ENCODE measurements at places on chromosomes 3 and 15.

- DNase-seq = no peak
Observed at GRCh38 chr3:172803489-172803888, 53.0 kb downstream of the ECT2 start.

DNA sequence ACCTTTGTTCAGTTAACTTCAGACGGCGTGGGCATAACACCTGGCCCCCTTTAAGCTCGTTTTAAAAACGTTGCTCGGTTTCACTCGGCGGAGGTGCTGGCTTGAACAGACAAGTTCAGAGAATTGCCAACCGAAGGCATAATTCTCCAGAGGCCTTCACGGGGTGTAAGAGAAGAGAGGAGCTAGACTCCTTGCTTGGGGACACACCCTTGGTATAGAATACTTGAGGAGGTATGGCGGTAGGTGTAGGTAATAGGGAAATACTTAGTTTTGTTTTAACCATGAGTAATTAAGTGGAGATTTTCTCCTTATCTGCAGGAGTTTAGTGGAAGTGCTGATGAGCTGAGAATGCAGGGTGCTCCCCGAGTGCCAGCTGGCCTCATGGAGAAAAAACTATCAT lies 921 bp downstream of the FBXL2 start:
- no peak for DNase-seq

GRCh38 chr3:150483226-150483625 lies 63.1 kb downstream of the SERP1 start:
- no peak for DNase-seq

GRCh38 chr3:134357914-134358811 lies 16.1 kb downstream of the AMOTL2 start:
- no peak for DNase-seq

DNA sequence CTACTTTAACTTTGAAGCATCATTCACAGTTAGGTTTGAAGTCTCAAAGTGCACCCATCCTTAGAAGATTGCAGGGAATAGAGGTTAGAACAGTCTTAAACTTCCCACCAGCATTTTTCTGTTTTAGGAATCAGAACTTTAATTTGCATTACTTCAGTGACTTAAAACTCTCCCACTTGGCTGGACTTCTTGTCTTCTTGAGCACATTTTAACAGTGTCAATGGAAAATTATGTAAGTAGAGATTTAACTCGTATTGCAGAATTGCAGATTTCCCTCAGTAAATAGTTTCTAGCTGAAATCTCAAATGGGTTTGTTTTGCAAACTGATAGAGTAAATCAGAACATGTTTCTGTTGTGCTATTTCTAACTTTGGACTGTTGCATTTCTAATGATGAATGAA lies 369.6 kb downstream of the OTOL1 start:
- no peak for DNase-seq

GRCh38 chr15:80637747-80638146 lies 57.4 kb upstream of the ABHD17C start:
- no peak for DNase-seq

DNA sequence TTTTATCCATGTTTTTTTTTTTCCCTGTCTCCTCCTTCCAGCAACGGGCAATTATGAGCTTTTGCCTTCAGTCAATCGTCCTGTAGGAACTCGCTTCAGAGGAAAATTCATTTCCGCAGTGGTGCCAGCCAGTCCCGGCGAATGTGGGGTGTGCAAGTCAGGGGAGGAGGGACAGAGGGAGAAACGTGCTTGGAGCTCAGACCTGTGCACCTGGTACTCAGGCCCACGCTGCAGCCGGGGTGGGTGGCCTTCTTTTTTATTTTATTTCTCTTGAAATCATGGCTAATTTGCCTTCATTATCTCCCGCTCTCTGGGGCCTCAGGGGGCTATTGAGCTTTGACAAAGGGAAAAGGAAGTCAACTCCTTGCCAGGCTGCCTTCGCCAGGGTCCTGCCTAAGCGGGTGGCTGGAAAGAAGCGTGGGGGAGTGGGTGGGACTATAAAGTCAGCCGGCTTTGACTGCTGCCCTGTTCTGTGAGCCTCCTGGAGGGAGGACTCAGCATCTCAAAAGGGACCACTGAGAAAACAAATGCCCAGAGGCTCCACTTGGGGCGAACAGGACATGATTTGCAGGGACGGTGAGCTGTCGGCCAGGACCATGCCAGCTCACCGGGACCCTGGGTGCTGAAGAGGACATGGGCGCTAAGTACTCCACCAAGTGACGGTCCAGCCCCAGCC lies 5.5 kb downstream of the GRIP2 start:
- DNase-seq = no peak

DNA sequence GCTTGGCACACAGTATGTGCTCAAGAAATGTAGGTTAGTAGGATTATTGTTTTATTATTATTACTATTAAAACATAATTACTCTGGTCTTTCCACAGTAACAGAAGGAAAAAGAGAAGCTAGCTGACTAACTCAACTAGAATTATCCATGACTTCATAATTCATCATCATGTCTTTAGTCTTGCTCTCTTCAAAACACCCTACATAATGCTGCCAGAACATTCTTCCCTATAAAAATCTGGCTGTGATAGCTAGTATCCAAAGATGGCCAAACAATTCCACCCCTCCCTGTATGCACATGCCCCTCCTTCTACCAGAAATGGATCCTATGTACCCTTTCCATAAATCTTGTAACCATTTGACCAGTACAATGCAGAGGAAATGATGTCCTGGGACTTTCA lies 48.8 kb upstream of the SRGAP3 start:
- no peak for DNase-seq

- DNase-seq = no peak
Observed at GRCh38 chr3:184608209-184608608, 46.6 kb downstream of the EPHB3 start.

GRCh38 chr3:57152151-57153143 lies 12.7 kb downstream of the IL17RD start:
- no peak for DNase-seq

GRCh38 chr15:68924866-68925560 lies 5.3 kb upstream of the SPESP1 start:
- DNase-seq = peak; percentile 64

GRCh38 chr3:45211466-45212094 lies 14.5 kb downstream of the TMEM158 start:
- DNase-seq = no peak

- no peak for DNase-seq
Observed at GRCh38 chr3:3927198-3927597, 128.0 kb downstream of the LRRN1 start.

- DNase-seq = no peak
Observed at GRCh38 chr15:67465196-67465952, 55.6 kb upstream of the C15orf61 start.

DNA sequence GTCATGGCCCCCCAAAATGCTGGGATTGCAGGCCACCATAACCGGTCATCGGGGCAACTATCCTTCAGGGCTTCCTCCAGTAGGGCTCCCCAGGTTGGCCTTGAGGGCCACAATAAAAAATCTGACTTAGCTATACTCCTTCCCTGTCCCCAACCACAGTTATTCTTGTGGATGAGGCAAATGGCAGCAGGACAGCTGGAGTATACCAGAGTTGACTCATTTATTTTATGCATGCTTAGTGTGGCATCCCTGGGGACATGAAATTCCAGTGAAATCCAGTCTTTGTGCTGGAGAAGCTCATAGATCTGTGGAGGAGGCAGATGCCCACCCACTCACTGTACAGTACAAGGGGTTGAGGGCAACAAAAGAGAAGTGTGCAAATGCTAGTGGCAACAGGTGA lies 109.5 kb downstream of the RORA start:
- no peak for DNase-seq

DNA sequence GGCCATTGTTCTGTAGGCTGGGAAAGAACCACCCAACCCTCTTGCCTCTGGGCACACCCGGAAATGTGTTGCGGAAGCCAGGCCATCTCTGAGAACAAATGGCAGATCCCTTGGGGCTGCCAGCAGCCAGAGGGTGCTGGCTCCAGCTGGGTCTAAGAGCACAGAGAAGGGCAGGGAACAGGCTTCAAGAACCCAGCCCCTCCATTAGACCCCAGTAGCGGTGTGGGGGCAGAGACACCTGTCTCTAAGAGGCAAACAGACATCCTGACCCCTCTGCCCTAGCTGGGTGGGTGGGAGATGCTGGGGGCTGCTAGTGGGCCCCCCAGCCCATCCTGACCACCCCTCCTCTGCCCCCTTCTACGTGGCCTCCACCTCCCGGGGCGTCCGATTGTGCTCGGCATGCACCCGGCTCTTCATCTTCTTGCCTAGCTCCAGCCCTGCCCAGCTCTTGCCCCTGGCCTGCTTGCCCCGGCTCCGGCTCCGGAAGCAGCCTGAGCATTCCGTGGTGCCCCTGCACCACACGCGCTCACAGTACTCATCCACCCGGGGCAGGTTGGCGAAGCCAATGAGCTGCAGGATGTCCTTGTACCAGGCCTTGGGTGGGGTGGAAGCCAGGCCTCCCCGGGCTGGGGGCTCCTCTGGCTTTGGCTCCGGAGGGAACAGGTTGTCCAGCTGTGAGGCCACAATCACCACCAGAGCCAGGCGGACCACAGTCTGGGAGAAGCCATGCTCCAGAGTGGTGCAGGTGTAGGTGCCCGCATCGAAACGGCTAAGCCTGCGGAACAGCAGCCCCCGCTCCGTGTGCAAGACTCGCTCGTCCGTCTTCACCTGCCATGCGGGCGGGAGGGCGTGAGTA lies 9.4 kb downstream of the SEMA3G start:
- DNase-seq = no peak

DNA sequence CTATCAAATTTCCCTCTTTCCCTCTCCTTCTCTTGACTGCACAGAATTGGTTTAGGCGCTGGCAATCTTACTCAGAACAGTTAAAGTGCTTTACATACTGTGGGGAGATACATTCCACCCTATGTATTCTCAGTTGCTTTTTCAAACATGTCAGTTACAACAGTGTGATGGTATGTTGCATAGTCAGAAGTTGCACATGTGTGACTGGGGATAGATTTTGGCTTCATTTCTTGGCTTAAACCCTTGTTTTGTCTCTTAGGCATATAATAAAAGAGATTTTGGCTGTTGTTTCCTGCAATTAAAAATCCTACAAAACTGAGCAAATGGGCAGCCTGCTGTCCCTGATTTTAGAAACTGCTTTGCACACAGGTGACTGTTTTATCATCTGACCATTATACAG lies 86.7 kb downstream of the PIK3R4 start:
- DNase-seq = no peak

DNA sequence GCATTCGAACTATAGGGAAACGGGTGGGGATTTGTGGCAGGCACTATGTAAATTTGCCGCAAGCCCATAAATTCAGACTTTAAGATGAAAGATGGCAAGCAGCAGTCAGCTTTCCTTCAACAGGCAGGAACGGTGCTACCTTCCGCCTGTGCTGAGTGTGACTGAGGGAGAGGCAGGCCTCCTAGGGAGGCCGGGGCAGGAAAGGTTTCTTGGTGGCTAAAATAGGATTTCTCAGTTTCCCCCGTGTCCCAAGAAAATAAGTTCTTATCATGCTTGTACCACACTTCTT lies 12.5 kb downstream of the FLNB start:
- no peak for DNase-seq

GRCh38 chr3:42247576-42248027 lies 18.4 kb downstream of the CCK start:
- peak; percentile 59 for DNase-seq

- no peak for DNase-seq
Observed at GRCh38 chr15:25759421-25759820, 103.7 kb downstream of the ATP10A start.

DNA sequence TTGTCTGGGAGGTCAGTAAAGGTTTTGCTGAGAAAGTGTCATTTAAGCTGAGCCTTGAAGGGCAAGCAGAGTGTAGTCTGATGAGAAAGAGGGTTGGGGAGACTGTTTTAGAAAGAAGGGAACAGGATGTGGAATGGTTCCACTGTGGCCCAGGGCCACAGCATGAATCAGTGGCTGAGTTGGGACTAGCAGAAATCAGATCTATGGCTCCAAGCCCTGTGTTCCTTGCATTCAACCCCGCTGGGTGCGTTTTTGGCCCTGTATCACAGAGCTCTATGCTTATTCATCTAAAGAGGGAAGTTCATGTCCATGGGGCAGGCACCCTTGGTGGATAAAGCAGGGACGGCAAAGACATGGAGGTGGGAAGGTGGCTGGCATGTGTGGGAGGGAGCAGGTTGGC lies 151.3 kb downstream of the CACNA1D start:
- no peak for DNase-seq

- DNase-seq = no peak
Observed at GRCh38 chr3:165770781-165771180, 66.4 kb downstream of the BCHE start.

DNA sequence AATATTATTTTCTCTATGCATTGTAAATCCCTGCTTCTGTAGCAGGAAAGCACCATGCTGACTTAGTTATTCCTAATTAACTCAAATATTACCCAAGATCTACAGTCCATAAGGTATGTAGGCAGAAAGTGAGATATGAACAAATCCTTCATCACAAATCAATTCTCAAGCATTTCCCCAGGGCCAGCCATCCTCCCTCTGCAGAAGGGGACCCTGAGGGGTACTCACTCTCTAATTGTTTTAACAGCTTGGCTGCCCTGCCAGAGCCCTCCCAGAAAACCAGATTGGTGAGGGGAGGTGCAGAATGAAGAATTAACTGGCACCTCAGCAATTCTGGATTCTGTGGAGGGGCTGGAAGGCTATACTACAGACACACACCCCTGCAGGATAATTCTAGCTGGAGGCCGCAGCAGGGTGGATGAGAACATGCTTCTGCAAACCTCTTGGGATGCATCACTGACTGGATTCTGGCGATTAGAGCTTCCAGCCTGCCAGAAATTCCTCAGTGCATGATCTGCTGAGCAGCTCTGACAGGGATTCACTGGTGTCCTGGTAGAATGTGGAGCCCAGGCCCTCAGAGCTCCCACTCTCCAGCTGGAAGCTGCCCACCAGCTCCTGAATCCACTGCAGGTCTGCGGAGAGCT lies 88.6 kb upstream of the HERC1 start:
- DNase-seq = no peak

DNA sequence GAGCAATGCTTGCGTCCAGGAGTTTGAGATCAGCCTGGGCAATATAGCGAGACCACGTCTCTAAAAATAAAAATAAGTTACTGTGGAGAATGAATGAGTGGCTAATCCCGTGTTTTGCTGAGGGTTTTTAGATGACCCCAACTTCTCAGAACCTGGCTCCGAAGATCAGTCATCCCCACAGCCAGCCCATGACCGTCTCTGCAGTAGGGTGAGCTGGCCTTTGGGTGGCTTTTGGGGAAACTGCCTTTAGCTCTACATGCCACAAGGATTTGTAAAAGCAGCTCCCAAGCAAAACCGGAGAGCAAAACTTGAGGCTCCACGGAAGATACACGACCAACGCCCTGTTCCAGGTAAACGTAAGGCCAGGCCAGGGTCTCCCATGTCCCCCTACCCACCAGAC lies 39.2 kb upstream of the TFRC start:
- DNase-seq = no peak

DNA sequence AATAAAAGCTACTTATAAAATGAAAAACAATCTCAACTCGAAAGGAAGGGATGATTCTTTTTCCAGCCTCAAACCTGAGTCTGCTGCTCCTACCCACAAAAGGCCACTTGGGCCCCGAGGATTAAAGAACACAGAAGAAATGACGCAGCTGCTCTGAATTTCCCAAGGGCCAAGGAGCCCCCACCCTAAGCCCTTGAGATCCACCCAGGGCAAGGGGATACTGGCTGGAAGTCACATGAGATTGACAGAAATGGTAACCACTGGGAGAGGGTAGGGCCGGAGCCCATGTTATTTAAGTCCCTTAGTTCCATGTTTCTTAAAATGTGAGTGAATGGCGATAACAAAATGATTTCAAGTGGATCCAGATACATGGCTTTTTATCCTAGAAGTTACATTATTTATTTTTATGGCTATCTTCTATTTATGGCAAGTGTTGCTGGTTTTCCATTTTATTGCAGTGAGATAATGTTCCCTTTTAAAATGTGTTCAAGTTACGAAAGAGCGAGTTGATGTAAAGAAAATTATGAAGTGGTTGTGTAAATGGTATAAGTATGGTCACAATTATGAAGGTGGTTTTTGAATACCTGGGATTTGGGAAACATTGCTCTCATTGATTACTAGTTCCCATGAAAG lies 16.8 kb downstream of the IGDCC4 start:
- DNase-seq = no peak
